Activated naive CD4-positive, alpha-beta T cell (primary cell): ENCODE measurements at places on chromosomes 3 and 15.

DNA sequence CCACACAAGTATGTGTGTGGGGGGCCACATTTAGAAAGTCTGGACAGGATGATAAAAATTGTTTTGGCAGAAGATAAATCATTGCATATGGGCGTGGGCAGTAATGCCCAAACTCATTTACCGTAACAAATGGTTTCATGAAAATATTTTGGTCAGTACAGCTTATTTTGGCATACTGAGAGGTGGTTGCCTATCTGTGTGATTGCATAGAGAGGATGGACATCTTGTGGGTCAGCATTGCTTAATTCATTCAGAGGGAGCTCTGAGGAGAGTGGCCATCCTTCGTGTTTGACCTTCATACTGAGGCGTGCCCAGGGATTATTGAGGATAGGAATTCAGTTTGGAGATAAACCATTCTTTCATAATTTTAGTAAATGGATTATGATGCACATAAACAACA lies 162.5 kb downstream of the GAP43 start:
- no peak for DNase-seq

DNA sequence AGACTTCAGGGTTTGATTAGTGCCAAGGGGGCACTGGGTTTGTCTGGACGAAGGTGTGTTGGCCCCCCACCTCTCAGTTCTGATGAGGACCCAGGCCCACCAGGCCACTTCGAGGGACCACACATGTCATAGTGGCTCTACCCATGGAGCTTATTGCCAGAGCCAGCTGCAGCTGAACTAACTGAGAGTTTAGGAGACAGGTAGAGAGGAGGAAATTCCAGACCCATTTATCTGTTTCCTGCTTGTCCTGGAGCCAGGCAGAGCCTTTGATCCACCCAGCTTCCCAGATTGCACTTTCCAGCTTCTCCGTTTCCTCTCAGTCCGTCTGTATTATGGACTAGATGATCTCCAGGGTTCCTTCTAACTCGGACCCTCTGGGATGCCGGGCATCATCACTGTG lies 20.9 kb downstream of the SLC24A1 start:
- DNase-seq = no peak

DNA sequence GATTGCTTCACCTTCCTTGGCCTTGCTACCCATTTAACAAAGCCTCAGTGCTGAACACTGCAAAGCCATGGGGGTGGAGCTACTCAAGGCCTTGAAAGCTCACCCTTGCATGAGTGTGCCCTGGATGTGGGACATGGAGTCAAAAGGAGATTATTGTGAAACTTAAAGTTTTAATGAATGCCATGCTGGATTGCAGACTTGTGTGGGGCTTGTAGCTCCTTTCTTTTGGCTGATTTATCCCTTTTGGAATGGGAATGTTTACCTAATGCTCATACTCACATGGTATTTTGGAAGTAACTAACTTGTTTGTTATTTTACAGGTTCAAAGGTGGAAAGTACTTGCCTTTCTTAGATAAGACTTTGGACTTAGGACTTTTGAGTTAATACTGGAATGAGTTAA lies 538.5 kb upstream of the NECTIN3 start:
- no peak for DNase-seq

DNA sequence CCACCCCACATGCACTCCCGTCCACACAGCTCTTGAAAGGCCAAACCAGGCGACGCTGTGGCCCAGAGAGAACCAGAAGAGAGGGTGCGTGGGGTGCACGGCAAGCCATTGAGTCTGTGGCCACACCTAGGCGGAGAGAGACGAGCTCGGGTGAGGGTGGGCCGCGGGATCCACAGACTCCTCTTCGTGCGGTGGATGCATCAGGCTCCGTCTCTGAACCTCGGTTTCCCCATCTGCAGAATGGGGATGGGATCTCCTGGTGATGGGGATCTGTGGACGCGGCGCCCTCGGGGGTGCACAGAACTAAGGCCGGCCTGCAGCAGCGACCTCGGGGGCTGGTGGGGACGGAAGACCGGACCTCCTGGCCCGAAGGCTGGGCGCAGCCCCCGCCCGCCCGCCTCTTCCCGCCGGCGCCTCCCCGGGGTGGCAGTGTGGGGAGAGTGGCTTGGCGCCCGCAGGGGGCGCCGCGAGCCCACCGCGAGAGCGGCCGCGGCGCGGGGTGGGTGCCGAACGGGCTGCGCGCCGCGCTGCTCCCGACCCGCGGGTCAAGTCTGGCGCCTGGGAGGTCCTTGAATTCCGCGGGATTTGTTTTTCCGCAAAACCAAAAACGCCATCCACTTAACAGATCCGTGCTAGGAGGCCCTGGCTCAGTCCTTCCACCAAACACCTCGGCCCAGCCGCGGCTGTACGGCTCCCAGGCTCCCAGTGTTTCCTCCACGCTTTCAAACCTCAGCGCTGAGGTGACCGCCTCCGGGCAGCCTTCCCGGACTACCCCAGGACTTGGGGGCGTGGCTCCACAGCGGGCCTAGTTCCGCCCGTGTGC lies 13.2 kb upstream of the ADPGK start:
- no peak for DNase-seq

DNA sequence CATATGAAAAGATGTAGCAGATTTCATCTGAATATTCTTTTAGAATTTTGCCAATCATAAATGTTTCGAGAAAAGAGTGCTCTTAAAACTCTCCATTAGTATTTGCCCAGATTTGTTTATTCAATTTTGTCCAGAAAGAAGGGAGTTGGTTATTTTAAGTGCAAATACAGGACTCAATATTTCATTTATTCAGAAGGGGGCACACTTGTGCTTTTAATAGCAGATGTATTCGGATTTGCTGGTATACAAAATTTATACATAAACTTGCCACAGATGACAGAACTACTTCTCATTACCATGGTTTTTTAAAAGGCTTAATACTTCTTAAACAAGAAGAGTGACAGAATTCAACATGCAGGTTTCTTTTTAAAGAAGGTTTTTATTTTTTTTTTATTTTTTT lies 69.8 kb upstream of the GRM7 start:
- no peak for DNase-seq

- no peak for DNase-seq
These were observed 129.7 kb downstream of the TJP1 start for GRCh38 chr15:29692527-29692926.

- no peak for DNase-seq
These were observed 4.7 kb upstream of the THSD4 start for GRCh38 chr15:71110405-71111180.

- no peak for DNase-seq
These were observed 3.4 kb upstream of the COL7A1 start for GRCh38 chr3:48598323-48599076.

DNA sequence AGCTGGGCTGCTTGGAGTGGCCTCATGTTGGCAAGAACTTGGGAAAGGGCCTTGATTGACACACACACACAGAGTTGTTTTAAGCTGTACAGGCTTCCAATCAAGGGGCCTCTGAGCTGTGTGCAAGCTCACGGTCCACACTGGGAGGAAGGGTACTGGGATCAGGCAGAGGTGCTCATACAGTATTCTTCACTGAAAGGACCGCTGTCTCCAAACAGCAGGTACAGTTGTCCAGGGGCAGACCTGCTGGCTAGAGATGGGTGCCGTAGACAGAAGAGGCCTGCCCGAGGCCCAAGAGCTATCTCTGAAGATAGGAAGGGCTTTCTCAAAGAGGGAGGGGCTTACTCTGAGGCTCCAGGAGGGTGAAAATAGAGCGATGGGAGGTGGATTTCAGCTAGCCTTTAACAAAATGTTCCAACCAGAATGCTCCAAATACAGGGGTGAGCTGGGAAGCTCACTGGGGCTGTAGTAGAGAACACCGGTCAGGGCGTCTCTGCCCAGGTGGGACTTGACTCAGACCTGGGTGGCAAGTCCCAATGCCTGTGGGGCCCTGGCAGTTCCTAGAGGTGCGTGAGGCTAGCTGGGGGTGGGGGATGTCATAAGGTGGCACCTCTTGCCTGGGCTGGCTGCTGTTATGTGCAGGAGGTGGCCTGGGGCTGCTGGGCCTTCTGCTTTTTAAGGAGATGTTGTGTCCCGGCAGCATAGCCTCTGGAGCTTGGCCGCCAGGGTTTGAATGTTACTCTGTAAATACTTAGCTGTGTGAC lies 42.7 kb downstream of the RASGRF1 start:
- no peak for DNase-seq

- no peak for DNase-seq
These were observed 135.8 kb downstream of the CHSY1 start for GRCh38 chr15:101115786-101116680.

DNA sequence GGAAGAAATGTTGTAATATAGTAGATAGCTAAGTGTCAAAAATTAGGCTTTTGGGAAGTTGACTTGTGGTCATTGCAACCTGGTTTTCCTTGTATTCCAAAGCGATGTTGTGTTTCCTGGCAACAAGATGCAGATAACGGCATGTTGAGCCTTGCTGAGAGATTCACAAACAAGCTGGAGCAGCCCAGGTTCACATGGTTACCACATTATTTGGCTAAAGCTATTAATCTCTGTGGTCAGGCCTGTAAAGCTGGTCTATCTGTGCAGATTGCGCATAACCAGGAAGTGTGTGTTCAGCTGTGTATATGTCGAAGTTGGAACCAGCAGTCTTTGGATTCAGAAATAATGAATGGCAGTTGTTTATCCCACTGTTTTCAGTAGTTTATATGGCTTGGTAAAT lies 6.6 kb downstream of the TIPARP start:
- no peak for DNase-seq

GRCh38 chr15:73873889-73874511 lies 636 bp downstream of the TBC1D21 start:
- DNase-seq = no peak

- no peak for DNase-seq
These were observed 194.1 kb upstream of the ARHGEF26 start for GRCh38 chr3:153927107-153927506.

GRCh38 chr3:195438371-195438770 lies 4.4 kb downstream of the ACAP2 start:
- DNase-seq = no peak

- DNase-seq = no peak
These were observed 155.7 kb downstream of the SV2B start for GRCh38 chr15:91255670-91256192.

GRCh38 chr3:15102836-15103235 lies 3.9 kb upstream of the RBSN start:
- DNase-seq = no peak

DNA sequence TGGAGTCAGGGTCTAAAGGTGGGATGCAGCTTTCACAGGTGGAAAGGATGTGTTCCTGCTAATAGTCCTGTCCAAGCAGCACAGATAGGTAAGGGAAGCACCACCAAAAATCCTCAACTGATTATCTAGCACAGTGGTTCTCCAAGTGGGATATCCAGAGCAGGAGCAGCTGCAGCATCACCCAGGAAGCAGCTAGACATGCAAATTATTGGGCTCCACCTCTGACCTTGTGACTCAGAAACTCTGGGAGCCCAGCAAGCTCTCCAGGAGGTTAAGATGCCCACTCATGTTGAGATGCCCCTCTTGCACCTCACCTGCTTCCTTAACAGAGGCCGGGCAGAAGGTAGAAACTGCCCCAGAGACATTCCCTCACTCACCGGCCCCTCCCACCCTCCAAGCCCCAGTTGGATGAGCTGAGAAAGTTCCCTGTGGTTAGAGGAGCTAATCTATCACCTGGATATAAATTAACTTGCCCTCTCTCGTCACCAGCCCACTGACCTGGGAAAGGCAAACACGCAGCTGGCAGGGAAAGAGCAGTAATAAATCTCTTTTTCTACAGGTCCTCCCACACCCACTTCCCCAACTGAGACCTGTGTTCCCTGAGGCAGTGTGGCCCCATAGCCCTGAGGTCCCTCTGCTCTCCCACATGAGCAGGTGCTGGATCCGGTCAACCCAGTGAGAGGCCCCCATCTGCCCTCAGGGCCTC lies 39.3 kb downstream of the ADCY5 start:
- DNase-seq = no peak

GRCh38 chr15:38354315-38354929 lies 99.5 kb upstream of the FAM98B start:
- peak; percentile 1 for DNase-seq
